SHP77 treated with DMSO at 0.1 percent for 48 hours (cell line): ENCODE measurements at places on chromosomes 5 and 9.

GRCh38 chr9:3730511-3730922 is 204.7 kb upstream of the RFX3 start:
- no peak for DNase-seq

GRCh38 chr5:88515881-88516819 is 247.5 kb upstream of the TMEM161B start:
- no peak for DNase-seq

DNA sequence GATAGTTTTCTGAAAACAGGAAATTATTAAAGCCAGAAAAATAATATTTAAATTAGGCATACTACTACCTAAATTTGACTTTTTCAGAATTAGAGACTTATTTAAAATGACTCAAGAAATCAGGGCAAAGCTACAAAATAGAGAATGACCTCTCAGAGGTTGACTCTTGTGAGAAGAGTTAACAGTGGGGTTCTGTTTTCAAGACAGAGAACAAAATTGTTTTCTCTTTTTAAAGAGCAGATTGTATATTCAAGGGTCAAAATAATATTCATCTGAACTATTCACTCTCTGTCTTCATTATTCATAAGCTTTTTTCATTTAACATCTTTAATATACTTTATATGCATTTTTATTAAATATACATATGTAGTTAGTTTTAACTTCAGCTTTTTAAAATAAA is 21.9 kb upstream of the AUH start:
- no peak for DNase-seq

DNA sequence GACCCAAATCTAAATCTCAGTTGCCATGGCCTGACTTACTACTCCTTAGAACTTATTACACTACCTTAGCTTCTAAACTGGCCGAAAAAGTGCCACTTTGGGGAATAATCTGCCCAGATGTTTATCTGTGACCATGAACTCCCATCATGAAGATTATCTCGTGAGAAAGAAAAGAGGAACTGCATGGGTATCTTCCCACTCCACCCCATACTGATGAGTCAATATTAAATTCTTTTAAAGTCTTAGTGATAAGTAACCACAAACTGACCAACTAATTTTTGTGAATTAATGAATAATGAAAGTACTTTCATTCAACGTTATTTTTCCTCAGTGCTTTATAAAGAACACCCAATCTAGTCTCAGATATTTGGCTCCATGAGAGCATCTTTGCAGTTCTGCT is 493.5 kb downstream of the EBF1 start:
- DNase-seq = no peak

DNA sequence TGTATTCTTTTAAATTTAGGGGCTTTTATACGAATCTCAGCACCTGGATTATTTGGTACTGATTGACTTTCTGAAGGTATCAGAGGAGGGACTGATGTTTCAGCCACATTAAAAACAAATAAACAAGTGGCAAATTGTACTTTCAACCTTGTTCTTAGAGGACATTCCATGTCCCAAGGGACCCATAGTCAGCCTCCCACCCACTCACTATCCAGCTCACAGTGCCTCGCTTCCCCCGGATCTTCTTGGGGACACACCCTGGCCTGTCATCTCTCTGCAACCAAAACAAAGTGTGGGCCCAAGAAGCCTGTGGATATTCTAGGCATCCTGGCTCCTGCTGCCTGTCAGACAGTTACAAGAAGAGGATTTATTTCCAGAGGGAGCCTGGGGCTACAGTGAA is 8.8 kb upstream of the BOD1 start:
- DNase-seq = no peak

DNA sequence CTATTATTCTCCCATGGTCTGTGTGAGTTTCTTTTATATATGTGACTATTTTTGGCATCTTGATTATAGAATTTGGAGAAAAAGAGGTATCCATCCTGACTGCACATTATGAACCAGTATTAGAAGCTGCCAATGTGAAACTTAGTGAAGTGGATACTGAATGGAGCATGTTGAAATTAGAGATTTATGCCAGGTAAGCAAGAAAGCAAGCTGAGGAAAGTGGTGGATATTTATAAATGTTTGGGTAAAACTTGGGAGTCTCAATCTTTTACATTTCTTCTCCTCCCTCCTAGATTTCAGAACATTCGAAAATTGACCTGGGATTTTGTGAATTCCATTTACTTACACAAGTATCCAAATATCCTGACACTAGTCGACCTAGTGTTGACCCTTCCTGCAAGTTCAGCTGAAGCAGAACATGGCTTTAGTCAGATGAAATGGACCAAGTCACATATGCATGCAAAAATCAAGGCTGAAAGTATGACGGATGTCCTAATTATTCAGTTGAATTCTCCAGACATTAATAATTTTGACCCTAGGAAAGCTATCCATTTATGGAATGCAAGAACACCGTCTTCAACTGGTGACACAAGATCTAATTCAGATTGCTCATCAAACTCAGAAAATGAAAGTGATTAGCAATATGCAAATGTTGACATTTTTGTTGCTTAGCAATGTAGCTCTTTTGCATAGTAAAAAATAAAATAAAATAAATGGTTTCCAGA is 66.8 kb upstream of the IL7R start:
- DNase-seq = no peak

- no peak for DNase-seq
Measured at GRCh38 chr5:51678330-51678729, 295.1 kb downstream of the ISL1 start.

DNA sequence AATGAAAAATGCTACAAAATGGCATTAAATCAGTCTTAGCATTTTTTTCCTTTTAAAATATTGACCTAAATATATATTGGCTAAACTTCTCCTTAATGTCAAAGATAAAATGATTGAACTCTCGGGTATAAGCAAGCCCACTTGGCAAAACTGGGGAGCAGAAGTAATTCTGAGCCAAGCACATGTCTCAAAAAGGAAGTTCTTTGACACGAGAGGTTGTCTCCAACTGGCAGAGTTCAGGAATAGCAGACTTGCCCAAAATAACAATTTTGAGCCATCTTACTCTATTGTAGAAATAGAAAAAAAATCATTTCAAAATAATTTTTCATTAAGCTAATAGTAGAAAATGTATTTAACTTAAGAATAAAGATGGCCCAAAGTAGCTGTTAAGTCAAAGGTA is 10.4 kb upstream of the MLLT3 start:
- no peak for DNase-seq

DNA sequence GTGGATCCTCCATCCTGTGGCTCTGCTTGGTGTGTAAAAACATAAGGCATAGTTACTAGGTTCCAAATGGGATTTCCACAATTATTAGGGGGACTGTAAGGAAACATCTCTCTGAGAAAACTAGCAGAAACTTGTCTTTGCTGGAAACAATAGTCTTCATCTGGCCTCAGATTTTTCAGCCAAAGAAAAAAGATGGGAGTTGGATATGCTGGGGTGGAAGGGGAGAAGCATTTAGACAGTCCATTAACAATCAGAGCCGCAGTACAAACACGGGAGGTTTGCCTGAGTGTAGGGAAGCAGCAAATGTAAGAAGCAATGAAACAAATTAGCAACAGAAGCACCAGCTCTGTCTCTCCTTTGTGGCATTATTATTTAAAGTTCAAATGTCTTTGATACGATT is 402.7 kb upstream of the ZNF608 start:
- DNase-seq = no peak

DNA sequence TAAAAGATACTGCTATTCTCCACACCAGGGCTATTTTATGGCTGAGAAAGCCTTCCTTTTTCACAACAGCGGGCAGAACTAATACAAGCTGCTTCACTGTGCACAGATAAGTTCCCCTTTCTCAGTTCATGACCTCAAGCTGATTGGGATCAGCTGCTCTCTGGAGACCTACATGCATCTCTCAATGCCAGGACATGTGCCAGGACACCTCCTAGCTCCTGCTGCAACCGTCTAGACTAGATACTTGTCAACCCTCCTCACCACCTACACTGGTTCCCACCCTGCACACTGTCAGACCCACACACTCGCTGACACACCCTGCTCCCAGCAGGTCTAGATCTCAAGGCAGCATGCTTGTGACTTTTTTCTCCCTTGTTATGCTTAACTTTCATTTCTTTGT is 39.8 kb downstream of the STARD4 start:
- DNase-seq = no peak

GRCh38 chr5:82793808-82794419 is 283.3 kb downstream of the TMEM167A start:
- no peak for DNase-seq

GRCh38 chr5:142248853-142249462 is 75.9 kb downstream of the SPRY4 start:
- no peak for DNase-seq

GRCh38 chr9:70573308-70573707 is 158.9 kb upstream of the KLF9 start:
- DNase-seq = no peak

DNA sequence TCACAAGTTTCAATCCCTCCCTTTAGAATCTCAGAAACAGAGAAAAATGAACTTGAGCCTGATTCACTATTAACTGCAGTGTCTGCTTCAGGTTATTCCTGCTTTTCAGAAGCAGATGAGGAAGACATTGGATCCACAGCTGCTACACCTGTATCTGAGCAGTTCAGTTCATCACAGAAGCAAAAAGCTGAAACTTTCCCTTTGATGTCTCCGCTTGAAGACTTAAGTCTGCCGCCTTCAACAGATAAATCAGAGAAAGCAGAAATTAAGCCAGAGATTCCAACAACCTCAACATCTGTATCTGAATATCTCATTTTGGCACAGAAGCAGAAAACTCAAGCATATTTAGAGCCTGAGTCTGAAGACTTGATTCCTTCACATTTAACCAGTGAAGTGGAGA is 42.1 kb downstream of the CMYA5 start:
- DNase-seq = no peak

- no peak for DNase-seq
Measured at GRCh38 chr9:36191686-36192085, 965 bp downstream of the CLTA start.

- no peak for DNase-seq
Measured at GRCh38 chr9:97742545-97742944, 45.4 kb upstream of the XPA start.

DNA sequence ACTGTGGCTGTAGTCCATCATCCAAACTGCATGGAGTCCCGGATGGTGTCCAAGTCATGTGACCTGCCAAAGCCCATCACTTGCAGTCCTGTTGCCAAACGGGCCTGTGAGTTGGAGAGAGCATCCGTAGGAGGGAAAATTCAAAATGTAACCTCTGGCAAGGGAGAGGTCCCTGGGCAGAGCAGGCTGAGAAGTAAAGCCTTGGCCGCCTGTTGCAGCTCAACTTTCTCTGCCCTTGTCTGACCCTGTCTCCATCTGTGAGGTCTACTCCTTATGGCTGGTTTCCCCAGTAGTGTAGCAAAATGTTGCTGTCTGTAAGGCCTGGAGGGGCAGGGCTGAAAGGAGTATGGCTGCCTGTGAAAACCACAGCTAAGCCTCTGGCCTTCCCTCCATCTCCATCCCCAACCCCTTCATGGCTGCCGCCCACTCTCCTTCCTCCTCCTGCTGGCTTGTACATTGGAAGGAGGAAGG is 163.5 kb downstream of the SEMA6A start:
- DNase-seq = no peak

DNA sequence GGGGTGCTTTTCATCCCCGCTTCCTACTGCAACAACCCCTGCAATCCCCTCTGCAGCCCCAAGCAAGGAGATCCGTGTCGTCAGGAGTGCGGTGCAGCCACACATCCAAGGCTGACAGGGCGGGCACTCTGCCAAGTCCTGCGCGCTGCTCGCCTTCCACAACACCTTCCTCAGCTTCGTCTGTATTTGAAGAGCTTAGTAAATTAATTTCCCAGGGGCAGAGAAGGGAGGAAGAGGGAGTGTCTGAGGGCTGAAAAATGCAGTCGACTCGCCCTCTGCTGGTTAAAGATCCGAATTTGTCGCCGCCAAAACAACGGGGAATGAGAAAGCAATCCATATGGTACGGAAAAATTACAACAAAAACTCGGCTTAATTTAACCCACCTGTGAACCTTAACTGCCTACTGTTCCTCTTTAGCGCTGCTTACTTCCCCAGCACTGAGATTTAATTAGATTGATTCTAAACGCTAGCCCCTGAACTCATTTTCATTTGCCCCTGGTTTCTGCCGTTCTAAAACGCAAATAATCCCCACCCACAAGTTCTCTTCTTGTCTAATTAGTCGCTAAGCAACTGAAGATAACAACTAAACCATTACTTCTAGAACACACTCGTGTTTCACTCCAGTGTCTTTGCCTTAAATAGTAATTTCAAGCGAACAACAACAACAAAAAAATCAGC is 10.9 kb upstream of the PCDHB1 start:
- DNase-seq = peak; percentile 91

DNA sequence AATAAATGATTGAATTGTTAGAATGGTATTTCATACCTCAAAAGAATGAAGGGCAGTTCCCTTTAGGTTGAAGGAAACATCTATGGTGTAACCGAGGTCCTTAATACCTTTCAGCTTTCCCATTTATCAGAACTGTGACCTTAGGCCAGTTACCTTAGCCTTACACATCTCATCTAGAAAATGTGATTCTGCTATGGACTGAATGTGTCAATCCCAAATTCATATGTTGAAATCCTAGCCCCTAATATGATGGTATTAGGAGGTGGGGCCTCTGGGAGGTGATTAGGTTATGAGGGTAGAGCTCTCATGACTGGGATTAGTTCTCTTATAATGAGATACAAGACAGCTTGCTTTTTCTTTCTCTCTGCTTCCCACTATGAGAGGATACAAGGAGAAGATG is 441.9 kb downstream of the PLK2 start:
- no peak for DNase-seq

- no peak for DNase-seq
Measured at GRCh38 chr9:37942621-37943344, 38.9 kb upstream of the SLC25A51 start.

GRCh38 chr9:133609311-133610098 is at the start of gene FAM163B:
Gene FAM163B, minus strand, starts transcription at chr9:133609389. Its CDS starts 29,166 bp downstream, at chr9:133580223.
- no peak for DNase-seq

DNA sequence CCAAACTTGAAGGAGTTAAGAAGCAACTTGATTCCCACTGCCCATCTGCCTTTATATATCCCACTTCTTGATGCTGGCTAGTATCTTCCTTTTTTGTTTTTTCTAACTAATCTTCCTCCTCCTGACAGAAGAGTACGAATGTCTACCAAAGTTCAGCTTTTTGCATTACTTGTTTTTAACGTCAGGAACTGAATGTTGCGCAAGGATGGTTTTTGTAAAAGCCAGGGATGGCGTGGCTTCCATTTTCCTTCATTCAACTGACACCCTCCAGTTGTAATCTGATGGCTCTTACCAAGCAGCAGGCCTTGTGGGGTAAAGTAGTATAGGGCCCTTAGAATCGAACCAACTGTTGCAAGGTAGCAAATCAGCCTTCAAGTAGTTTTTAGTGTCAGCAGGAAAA is 70.8 kb upstream of the GPR151 start:
- DNase-seq = no peak

DNA sequence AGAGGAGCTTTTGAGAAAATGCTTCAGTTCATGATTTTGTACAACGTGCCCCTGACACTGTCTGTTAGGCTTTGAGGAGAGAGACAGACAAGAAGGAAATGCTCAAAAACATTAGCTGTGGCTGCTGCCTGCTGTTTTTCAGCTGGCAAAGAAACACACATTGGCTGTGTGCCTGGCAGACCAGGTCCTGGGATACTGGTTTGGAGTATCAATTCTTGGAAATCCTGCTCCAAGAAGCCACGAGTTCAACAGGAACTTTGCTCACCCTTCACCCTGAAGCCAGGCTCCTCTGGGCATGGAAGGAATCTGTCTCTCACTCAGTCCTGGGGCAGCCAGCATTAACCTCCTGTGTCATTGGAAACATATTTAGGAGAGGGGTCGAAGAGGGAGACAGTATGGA is 245.5 kb downstream of the AUH start:
- no peak for DNase-seq

- DNase-seq = no peak
Measured at GRCh38 chr5:65017636-65018035, 248.9 kb downstream of the CWC27 start.

- DNase-seq = no peak
Measured at GRCh38 chr5:66659780-66660179, 63.6 kb downstream of the MAST4 start.
